Kidney (tissue), 22 donors: ENCODE measurements at places on chromosomes 3 and 15.

- DNase-seq, result no peak
These were observed 137.4 kb downstream of the GAP43 start for GRCh38 chr3:115760716-115761115.

- peak; percentile 86 for DNase-seq
These were observed at the start of gene SCG5 for GRCh38 chr15:32641517-32642059. TSS of gene SCG5 (plus strand) at chr15:32641710. CDS start at chr15:32643593, 1,883 bp downstream.

- no peak for DNase-seq
These were observed 45.5 kb downstream of the CPNE4 start for GRCh38 chr3:131989318-131989717.

GRCh38 chr3:126451511-126451910 is 24.2 kb downstream of the ZXDC start:
- DNase-seq, result no peak

DNA sequence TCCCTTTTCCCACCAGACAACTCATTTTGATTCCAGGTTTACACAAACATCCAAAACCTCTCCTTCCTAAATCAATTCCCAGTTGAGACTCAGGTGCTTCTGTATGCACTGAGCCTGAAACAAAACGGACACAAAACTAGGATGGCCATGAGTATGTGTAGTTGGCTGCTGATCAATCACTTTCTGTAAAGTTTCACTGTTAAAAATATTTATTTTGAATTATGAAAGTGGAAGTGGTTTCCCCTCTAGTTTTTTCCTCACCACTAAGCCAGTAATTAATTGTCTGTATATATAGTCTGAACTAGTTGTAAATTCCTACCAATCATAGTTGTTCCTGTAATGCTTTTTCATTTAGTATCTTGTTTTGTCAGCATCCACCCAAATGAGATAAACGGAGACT is 51.7 kb upstream of the TSPAN3 start:
- no peak for DNase-seq
